ENCODE measurements at places on chromosomes 2 and 18.
A peak's percentile ranks its signal among the peaks of the same experiment; 100 is the strongest.

DNA sequence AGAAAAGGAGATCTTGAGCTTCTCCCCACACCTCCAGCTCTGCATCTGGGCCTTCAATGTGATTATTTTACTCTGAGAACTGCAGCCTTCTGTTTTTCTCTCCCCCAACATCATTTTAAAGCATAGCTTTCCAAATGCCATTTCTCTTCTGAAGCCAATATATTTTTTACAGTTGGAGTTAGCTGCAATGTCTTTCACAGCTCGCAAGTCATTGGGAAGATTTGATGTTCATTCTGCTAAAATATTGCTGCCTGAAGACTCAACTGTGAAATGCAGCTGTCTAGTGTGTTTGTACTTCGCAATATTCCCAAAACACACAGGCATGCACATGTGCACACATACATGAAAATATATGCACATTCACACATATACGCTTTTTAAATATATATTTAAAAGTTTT lies 295.3 kb downstream of the LRRTM1 start:
- DNase-seq, result no peak

GRCh38 chr2:189210250-189211087 lies 30.9 kb upstream of the COL5A2 start:
- DNase-seq, result no peak

GRCh38 chr2:216994353-216994854 lies 134.5 kb upstream of the TNP1 start:
- DNase-seq, result no peak

DNA sequence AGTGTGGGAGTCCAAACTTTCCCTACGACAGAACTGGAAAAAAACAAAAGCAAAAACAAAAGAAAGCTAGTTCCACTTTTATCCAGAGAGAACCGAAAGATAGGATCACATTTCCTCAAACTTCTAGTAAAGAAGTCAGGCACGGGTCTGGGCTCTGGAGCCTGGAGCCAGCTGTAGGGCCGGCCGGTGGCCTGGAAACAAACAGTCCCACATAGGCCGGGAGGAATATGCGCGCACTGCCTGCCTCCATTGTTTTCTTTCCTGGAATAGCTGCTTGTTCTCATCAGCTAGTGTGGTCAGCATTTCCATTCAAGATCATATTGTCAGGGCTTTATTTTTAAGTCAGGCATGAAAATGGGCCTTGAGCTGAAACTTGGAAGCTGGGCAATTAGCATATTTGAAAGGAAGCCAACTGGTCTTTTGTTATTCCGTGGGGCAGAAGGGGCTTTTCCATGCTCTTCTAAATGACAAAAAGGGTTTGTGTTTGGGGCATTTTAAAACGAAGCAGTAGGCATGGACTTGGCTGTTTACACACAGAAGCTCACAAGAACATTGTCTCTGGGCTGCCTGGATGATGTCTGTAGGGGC lies 58.7 kb upstream of the RFX8 start:
- no peak for DNase-seq

DNA sequence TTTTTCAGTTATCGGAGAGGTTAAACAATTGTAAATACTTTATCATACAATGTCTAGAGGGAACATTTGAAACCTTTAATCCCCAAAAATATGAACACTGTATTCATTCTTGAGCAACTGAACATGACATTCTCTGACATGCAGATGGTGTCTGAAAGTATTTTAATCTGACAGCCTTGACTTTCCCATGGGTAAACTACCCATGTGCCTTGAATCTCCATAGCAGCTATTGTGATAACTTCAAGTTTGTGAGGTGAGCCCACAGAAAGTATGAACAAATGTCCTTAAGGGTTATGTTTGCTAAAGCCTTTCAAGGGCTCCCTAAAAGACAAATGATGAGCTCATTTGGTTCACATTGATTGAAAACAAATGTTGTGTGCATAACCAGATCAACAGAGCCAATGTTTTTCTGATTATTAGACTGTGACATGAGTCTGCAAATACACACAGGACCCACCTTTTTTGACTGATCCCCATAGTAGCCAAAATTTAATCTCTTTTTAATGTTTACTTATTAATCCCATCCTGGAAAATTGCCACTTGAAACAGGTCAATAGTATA lies 1326.0 kb downstream of the LRP1B start:
- no peak for DNase-seq

DNA sequence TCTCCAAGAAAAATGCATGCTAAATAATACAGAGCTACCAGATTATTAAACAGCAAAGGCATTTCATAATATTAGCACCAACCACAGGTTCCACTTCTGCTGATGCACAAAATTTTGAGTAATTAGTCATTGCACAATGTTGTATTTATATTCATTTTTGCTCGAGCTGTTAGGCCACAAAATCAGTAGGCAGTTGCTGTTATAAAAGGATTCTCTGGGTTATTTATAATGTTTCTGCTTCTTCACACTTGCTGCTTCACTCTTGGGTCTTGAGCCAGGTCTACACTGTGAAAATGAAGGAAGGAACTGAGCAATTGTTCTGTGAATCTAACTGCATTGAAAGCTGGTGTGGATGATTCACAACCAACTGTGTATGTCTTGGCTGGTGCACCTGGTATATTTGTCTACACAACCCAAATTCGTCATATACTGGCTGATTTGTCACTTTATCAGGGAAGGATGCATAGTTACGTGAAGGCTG lies 38.3 kb downstream of the MRPL33 start:
- no peak for DNase-seq

DNA sequence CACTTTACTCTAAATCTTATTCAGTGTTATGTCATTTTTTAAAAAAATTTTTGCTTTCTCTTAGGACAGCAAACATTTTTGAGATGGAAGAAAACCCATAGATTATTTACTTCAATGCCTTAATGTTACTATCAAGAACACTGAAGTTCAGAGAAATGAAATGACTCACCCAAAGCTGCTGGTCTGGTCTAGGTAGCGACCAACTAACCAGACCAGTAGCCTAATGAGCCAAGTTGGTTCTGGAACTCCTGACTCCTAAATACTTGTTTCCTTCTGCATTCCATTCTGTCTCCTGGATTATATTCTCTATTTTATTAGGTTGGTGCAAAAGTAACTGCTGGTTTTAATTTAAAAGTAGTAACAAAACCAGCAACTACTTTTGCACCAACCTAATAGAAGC lies 35.4 kb downstream of the SLC8A1 start:
- DNase-seq, result no peak

- no peak for DNase-seq
Observed at GRCh38 chr2:85922199-85922598, 33.4 kb upstream of the ST3GAL5 start.

DNA sequence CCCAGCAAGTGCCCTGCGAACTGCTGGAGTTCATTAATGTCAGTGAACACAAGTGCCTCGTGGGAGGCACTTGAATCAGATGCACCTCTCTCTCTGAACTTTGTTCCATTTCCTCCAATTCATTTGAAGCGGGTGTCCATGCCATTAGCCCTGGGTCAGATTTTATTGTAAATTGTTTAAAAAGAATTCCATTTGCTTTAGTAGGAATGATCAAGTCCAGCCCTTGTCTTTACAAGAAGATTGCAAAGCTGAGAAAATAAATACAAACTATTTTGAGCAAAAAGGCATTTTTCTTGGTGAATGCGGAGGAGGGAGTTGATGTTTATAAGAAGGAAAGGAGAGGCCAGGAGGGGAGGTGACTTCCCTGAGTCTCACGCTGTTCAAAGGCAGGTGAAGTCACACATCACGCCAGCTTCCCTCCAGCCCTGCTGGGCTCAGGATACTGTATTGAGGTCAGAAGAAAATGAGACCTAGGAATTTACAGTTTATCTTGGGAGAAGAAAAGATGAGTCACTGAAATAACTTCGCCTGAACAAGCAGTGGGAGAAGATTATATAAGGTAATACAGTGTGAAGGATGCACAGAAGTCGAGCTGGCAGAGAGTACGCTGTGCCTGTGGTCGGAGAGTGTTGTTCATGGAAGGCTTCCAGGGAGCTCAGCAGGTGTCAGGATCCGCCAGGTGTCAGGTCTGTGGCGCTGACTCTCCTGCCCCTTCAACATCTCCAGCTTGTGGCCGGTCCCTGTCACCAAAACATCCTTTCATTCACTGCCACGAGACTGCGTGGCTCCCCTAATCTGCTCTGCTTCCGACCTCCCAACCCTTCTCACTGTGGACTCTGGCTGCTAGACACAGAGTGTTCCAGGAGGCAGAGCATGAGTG lies 36.5 kb downstream of the EFR3B start:
- no peak for DNase-seq

GRCh38 chr18:34933909-34934661 lies 107.1 kb upstream of the MAPRE2 start:
- DNase-seq, result no peak

DNA sequence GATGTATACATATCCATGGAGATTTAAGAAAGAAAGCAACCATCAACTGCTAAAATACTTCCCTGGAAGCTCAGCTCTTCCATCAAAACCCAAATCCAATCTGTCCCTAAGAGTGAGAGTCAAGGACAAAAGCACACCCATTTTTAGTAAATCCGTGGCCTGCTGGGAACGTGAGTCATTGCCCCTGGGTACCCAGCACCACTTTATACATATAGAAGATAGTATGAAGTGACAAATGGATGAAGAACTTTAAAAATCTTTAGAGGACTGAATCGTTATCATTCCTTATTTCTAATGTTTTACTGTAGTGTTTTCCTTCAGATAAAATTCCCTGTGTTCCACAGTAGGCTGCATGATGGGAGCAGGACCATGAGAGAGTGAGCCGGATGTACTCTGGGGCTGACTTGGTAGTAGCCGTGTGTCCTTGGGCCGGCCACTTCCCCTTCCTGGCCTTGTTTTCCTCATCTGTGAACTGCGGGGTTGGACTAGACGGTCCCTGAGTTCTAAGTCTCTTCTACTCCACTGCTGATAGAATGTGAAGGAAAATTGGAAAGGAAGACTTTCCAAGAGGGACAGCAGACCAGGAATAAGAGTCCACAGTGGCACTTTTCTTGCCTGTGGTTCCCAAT lies 28.5 kb upstream of the CEP68 start:
- DNase-seq, result no peak

- no peak for DNase-seq
Observed at GRCh38 chr18:8994603-8995002, 107.9 kb upstream of the NDUFV2 start.

- peak; percentile 54 for DNase-seq
Observed at GRCh38 chr2:135916207-135916606, 40.0 kb upstream of the MCM6 start.

DNA sequence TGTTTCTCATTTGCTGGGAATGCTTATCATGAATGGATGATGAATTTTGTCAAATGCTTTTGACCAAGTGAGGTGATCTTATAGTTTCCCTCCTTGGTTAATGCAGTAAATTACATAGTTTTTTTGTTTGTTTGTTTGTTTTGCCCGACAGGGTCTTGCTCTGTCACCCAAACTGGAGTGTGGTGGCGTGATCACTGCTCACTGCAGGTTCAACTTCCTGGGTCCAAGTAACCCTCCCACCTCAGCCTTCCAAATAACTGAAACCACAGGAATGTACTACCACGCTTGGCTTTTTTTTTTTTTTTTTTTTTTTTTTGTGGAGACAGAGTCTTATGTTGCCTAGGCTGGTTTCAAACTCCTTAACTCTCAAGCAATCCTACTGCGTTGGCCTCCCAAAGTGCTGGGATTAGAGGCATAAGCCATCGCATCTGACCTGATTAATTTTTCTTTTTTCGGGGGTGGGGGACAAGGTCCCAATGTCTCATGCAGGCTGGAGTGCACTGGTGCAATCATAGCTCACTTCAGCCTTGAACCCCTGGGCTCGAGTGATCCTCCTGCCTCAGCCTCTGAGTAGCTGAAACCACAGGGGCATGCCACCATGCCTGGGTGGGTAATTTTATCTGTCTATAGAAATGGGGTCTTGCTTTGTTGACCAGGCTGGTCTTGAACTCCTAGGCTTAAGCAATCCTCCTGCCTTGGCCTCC lies 48.6 kb downstream of the SMAD2 start:
- DNase-seq, result no peak

DNA sequence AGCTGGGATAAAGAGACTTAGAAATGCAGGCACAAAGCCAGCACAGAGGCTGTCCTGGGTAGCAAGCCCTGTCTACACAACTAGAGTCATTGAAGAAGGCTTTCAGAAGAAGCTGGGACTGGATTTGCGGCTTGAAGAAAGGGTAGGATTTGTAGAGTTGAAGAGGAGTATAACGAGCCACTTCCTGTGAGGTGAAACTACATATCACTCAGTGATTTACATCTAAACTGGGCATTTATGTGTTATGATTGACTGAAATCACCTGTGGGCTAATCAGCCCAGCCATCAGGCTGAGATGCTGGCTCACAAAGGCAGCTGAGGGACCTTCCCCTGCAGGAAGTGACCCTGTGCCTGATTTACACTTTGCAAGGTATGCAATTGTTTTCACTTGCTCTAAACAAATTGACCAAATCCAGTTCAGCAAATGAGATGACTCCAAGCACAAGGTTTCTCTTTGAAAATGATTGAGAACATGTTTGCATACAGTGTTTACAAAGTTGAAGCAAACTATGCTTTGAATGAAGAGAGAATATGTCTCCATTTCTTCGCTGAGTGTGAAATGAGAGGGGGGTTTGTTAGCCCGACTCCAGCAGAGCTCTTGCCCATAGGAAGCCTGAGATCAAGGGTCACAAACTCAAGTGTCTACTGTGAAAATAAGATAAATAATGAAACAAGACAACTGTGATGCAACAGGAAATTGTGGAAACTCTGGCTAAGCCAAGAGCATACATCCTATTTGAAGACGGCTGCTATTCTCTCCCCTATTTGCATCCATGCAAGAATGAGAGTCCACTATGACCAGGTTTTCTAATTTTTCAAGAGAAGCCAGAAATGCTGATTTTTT lies 69.3 kb upstream of the HK2 start:
- no peak for DNase-seq

GRCh38 chr18:9743200-9744016 lies 35.3 kb downstream of the RAB31 start:
- DNase-seq, result no peak

DNA sequence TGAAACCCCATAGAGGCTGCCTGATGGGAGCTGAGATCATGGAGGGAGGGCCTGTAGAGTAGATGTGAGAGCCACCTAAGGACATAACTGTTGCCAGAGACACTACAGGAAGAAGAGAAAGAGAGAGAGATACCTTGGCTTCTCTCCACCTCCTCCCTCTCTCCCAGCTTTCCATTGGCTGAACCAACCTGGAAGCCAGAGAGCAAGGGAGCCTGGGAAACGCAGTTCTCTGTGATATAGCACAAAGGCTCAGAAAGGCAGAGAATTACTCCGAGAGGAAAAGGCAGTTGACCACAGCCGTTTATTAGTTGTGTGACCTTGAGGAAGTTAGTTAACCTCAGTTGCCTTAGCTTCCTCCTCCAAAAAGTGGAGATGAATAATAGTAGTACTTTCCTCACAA lies 37.7 kb upstream of the MAT2A start:
- no peak for DNase-seq

- DNase-seq, result no peak
Observed at GRCh38 chr2:132415915-132416722, 486 bp upstream of the GPR39 start.

GRCh38 chr2:79832511-79833234 lies 319.8 kb downstream of the CTNNA2 start:
- no peak for DNase-seq

DNA sequence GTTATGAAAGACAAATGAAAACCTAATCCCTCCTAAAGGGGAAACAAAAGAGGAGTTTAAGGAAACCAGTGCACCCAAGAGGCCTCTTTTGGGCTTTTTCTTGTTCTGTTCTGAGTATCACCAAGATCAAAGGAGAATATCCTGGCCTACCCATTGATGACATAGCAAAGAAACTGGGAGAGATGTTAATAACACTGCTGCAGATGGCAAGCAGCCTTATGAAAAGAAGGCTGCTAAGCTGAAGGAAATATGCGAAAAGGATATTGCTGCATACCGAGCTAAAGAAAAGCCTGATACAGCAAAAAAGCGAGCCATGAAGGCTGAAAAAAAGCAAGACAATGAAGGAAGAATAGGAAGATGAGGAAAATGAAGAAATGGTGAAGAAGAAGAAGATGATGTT lies 23.6 kb upstream of the STAT4 start:
- DNase-seq, result no peak

GRCh38 chr2:236026841-236027240 lies 141.3 kb downstream of the GBX2 start:
- no peak for DNase-seq
